ENCODE measurements at places on chromosomes 13 and 19.

- DNase-seq, result no peak
Observed at GRCh38 chr13:70932511-70932910, 824.3 kb upstream of the KLHL1 start.

DNA sequence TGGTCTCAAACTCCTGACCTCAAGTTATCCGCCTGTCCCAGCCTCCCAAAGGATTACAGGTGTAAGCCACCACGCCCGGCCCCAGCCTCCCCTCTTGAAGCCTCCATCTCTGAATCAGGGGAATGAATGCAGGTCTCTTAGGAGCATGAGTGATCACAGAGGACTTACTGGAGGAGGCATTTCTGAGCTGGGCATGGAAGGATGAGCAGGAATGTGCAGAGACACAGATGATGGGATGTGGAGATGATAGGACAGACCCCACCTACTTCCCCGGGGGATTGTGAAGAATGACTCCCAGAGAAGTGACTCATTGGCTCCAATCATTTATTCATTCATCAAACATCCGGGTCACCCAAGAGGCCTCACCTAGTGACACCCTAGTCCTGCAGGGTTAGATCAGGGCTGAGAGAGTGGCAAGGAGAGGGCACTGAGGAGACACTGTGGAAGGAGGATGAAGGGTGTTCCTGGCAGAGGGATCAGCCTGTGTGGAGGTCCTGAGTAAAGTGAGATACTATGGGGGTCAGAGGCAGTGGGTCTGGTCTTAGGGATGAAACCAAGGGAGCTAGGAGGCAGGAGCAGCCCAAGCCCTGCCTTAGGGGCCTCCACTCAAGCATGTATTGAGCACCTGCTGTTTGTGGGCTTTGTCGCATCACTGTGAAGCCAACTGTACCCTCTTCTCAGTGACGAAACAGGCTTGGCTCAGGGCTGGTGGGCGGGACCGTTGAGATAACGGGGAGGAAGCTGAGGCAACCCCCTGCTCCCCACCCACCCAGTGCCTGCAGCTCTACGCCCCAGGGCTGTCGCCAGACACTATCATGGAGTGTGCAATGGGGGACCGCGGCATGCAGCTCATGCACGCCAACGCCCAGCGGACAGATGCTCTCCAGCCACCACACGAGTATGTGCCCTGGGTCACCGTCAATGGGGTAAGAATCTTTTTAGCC is 3.0 kb downstream of the IFI30 start:
- DNase-seq, result no peak

- peak; percentile 81 for DNase-seq
Observed at GRCh38 chr19:38375748-38376147, 1.4 kb downstream of the PSMD8 start.

DNA sequence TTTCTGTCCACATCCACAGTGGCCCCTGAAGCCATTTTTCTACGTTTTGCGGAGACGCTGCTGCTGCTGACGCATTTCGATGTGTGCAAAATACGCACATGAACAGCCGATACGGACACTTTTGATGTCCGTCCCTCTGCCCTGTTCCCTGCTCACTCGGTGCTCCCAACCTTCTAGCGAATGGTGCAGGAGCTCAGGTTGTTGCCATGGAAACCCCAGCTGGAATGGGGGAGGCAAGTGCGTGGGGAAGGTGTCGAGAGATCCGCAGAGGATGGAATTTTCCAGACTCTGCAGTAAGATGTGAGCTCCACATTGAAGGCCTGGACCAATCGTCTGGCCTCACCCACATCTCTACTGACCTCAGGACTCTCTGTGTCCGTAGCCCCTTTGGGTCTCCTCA is 109.2 kb upstream of the USP29 start:
- DNase-seq, result no peak

GRCh38 chr19:7450243-7451223 is 38.3 kb downstream of the PEX11G start:
- DNase-seq, result no peak
